ENCODE measurements at places on chromosomes 12 and 14.

DNA sequence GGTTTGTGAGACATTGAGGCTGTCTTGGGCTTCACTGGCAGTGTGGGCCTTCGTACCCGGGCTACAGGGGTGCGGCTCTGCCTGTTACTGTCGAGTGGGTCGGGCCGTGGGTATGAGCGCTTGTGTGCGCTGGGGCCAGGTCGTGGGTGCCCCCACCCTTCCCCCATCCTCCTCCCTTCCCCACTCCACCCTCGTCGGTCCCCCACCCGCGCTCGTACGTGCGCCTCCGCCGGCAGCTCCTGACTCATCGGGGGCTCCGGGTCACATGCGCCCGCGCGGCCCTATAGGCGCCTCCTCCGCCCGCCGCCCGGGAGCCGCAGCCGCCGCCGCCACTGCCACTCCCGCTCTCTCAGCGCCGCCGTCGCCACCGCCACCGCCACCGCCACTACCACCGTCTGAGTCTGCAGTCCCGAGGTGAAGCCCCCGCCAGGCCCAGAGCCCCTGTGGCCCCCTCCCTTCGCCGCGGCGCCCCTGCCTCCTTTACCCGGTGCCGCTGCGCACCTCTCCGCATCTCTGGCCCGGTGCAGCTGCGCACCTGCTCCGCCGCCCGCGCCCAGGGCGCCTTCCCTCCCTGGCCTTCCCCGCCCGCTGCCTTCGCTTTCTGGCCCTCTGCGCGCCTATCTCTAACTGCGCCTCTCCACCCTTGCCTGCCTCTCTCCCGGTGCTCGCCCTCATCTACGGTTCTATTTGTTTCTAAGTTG is at the start of gene ENO2:
Gene ENO2 (plus strand): TSS at position 335 of the 701 bp plus-strand sequence. CDS start 1,253 bp downstream, outside the sequence.
- peak within 1 kb of the TSS; percentile 83 for H3K4me3 ChIP-seq
- peaks cover 11% of the 10 kb centered on the region for H3K36me3 ChIP-seq
- peak within 1 kb of the TSS; percentile 76 for H3K27ac ChIP-seq
- peak; percentile 82 for DNase-seq
- peaks cover 4% of the 10 kb centered on the region for H3K27me3 ChIP-seq

DNA sequence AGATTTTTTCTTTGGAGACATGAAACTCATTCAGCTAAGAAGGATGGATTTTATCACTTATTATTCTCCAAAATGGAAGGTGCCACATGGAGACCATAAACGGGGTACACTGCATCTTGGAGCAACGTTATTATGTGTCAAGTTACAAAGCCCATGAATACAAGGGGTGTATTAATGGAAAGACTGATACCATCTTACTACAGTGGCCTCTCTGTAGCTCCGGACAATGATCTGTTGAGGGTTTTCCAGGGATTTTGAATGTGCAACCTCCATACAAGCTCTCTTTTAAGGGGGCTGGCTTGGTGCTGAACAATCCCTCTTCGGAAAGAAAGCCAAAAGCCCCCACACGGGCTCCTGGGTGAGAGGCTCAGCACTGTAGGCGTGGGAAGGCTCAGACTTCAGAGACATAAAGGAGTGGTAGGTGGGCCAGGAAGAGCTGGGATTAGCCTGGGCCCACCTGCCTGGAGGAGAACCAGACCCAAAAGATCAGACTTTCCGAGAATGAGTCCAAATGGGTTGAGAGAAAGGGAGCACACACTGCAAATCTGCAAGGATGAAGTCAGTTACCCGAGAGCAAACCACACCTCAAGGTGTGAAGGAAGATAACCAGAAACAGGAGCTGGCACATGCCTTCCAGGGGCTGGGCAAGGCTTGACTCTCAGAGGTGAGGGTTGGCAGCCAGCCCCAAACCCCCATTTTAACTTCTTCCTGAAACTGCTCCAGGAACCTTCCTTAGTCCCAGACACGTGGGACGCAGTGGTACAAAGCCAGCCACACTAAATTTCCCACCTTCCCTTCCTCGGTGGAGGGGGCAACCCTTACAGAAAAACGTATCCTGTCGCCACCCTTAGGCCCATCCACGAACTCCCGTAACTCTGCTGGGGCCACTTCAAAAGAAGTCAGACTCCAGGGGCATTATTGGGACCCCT is 1.5 kb downstream of the VPS37B start:
- H3K27ac ChIP-seq: peak overlapping the region; percentile 94
- no peaks in the 10 kb centered on the region for H3K36me3 ChIP-seq
- H3K4me1 ChIP-seq: peaks cover 61% of the 10 kb centered on the region
- peak; percentile 82 for DNase-seq

DNA sequence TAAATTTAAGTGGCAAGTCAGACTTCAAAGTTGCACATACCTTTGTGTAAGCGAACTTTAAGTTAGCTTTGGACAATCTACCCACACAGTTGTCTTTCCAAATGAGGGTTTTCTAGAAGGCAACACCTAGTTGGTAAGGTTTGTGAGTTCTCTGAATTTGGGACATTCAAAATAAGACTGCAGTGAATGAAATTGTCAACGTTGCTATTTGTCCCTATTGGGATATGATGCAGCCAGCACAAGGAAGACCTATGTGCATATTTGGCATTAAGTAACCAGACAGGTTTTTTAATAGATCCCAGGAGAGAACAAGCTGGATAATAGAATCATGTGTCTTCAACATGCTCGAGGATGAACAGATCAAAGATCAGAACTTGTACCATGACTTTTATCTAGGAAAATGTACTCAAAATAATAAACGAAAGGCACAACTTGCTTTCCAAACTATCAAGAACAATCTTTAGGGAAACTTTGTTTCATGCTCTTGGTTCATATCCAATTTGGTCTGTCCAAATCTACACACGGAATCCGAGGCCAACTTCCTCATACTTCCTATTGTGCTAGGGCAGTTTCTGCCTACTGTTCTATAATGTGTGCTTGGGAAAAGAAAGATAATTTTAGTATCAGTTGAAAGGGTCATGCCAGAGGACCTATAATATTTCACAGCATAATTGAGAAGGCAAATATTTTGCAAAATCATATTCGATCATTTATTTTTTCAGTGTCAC is 284.2 kb upstream of the SOX5 start:
- no peaks in the 10 kb centered on the region for H3K27me3 ChIP-seq
- DNase-seq: no peak
- H3K36me3 ChIP-seq: no peaks in the 10 kb centered on the region
- H3K27ac ChIP-seq: no peak overlapping the region

DNA sequence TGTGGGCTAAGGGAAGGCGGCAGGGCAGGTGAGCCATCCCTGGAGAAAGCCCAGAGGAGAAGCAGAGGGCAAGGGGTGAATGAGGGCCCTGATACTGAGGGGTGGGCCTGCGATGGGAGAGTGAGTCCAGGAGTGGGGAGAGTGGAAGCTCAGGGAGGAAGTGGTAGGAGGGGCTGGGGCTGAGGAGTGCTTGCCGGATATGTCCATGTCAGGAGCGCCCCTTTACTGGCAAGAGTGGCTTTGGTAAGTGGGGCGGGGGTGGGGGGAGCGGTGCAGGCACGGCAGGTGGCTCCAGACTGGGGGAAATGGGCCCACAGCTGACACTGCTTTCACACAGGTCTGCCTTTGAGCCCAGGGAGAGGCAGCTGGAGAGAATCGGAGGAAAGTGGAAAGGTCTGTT is 86.4 kb upstream of the GPR68 start:
- H3K4me1 ChIP-seq: peaks cover 50% of the 10 kb centered on the region
- no peak overlapping the region for H3K4me3 ChIP-seq
- H3K27me3 ChIP-seq: no peaks in the 10 kb centered on the region
- H3K27ac ChIP-seq: peak overlapping the region; percentile 40
- DNase-seq: no peak

DNA sequence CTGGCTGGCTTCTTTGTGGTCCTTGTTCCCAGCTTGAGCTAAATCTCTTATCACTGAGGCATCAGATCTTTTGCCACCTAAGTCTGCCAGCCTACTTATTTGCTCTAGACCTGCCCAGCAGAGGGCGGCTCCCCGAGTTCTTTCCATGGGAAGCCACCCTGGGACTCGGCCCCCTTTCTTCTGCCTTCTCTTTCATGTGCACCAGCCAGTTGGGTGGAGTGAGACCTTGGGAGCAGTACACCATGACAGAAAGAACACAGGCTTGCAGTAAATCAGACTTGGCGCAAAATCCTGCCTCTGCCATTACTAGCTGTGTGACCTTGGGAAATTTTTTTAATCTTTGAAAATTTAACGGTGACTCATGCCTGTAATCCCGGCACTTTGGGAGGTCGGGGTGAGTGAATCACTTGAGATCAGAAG is 7.4 kb downstream of the SMAGP start:
- DNase-seq: peak; percentile 58
- H3K4me3 ChIP-seq: no peak overlapping the region
- H3K27ac ChIP-seq: no peak overlapping the region
- no peaks in the 10 kb centered on the region for H3K36me3 ChIP-seq

DNA sequence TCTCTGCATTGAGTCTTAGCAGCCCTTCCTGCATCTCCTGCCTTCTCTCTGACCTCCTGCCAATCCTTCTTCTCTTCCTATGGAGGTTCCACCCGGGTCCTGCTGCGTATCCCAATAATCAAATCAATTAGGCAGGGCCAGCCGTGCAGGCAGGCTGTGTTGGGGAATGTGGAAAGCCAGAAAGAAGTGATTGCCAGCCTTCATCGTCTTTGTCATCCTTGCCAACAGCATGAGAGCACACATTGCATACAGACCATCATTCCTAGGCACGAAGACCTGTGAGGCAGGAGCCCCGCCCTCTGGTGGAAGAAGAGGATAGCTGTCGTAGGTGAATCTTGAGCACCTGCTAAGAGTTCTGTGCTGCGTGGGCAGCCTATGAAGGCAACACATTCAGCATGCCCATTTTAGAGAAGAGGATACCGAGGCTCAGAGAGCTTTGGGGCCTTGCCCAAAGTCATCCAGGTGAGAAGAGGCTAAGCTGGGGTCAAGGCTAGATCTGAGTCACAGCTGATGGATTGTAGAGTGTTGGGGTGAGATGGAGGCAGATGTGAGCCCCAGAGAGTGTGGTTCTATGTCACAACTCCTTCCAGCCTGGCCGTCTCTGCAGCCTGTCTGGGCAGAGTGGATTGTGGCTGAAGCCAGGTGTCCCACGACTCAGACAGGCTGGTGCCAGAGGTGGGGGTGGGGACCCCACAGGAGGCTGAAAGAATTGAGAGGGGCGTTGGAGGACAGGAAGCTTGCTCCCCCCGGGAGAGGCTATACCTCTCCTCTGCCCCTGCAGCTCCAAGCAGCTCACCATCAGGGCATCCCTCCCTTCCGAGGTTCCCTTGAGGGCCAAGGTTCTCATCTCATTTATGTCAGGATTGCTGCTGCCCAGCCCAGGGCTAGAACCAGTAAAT is 12.7 kb downstream of the C14orf132 start:
- H3K36me3 ChIP-seq: peaks cover 12% of the 10 kb centered on the region
- no peaks in the 10 kb centered on the region for H3K27me3 ChIP-seq
- no peak for DNase-seq
- no peak overlapping the region for H3K27ac ChIP-seq
- H3K4me3 ChIP-seq: no peak overlapping the region
- peaks cover 8% of the 10 kb centered on the region for H3K4me1 ChIP-seq
